PC-3 (cell line): ENCODE measurements at places on chromosomes 6 and 20.

GRCh38 chr6:18240230-18240629 lies 24.1 kb downstream of the DEK start:
- no peak for DNase-seq

DNA sequence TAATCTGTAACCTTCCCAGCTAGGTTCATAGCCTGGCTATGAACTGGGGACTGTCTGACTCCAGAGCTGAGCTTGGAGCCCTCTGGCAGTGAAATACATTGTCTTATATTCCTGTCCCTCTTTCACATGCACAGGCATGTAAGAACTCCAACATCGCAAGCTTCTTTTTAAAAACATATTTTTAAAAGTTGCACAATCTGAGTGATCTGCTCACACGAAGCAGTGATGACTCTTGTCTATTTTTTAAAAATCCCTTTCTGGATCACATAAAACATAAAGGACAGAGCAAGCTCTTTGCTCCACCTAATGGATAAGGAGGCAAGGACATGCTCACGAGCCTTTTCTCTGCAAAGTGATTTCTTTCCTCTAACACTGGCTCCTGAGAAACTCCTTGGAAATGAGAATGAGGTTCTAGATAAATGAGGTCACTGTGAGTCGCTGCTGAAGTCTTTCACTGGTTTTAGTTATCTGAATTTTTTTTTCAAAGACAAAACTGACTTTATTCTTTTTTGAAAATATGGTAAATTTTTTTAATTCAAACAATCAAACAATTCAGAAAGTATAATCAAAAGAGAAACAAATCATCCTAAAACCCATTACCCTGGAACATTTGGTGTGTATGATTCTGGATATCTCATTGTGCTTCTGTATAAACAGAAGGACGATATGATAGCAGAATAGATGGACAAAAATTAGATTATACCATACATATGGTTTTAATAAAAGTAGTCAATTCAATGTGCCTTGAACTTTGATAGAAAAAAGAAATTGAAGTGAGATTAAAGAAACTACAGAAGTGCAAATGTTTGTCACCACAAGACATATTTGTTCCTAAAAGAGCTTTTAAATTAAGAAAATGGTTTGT lies 30.8 kb downstream of the IL20RA start:
- peak; percentile 75 for DNase-seq

GRCh38 chr20:53274365-53274764 lies 302.2 kb downstream of the TSHZ2 start:
- DNase-seq = no peak

GRCh38 chr20:57713505-57713903 lies 3.7 kb upstream of the PMEPA1 start:
- no peak for DNase-seq

DNA sequence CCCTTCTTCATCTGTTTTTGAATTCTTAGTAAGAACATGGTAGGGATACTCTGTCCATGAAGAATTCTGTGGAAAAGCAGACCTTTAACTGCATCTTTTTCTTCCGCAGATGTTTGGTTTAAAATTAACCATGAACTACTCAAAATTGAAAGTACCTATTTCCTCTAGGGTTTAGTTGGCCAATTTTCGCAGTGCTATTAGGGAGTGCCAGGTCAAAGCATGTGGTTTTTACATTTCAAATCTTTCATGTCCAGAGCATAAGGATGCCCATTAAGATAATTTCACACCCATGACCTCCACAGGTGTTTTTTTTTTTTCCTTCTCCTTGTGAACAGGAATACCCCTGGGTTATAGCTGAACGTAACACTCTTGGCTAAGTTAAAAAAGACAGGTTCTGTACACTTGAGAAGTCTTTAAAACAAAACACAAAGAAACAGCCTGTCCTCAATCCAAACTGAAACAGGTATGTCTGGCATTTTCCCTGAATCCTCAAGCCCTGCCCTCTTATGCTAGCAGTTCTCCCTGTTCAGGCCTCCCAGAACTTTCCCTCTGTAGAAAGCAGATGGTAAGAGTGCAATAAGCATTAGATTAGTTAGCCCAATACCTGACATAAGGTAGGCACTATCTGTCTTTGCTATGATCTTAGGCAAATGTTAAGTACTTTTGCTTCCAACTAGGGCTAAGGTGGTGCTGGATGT lies 67.1 kb downstream of the ELOVL5 start:
- no peak for DNase-seq

DNA sequence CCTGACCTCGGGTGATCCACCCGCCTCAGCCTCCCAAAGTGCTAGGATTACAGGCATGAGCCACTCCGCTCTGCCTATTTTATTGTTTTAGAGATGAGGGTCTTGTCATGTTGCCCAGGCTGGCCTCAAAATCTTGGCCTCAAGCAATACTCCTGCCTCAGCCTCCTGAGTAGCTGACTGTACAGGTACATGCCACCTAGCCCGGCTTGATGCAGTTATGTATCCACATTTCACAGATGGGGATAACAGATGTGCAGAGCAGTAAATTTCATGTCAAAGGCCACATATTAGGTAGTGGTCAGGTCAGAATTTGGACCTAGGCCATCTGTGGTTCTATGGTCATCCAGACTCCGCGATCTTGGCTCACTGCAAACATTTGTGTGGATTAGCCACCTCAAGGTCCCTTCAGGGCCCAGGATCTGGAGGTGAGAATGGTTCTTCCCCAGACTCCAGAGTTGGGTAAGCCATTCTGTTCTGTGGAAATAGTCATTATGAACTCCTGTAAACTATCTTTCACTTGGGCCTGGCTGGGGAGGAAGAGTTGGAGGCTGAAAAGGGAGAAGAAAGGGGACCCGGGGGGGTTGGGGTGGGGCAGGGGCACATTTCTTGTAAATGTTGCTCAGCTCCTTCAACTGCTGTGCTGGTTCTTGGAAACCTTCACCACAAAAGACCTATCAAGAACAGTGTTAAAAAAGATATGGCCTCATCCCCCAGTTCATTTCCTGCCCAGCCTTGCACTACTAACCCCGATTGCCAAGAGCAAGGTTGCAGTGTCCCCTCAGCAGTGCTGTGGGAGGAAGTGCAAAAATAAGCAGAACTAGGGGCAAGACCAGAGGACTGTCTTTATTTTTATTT lies 13.0 kb downstream of the PIM1 start:
- no peak for DNase-seq
